Mesenchymal stem cell (in vitro differentiated cells and primary cell): ENCODE measurements at places on chromosomes 7 and 10.
A peak's percentile ranks its signal among the peaks of the same experiment; 100 is the strongest.

- DNase-seq, result no peak
- H3K36me3 ChIP-seq, result no peaks in the 10 kb centered on the region
- no peaks in the 10 kb centered on the region for H3K4me1 ChIP-seq
- no peak overlapping the region for H3K27ac ChIP-seq
- no peaks in the 10 kb centered on the region for H3K27me3 ChIP-seq
- no peak overlapping the region for H3K4me3 ChIP-seq
Observed at GRCh38 chr10:130807721-130808120, 503.8 kb downstream of the TCERG1L start.

DNA sequence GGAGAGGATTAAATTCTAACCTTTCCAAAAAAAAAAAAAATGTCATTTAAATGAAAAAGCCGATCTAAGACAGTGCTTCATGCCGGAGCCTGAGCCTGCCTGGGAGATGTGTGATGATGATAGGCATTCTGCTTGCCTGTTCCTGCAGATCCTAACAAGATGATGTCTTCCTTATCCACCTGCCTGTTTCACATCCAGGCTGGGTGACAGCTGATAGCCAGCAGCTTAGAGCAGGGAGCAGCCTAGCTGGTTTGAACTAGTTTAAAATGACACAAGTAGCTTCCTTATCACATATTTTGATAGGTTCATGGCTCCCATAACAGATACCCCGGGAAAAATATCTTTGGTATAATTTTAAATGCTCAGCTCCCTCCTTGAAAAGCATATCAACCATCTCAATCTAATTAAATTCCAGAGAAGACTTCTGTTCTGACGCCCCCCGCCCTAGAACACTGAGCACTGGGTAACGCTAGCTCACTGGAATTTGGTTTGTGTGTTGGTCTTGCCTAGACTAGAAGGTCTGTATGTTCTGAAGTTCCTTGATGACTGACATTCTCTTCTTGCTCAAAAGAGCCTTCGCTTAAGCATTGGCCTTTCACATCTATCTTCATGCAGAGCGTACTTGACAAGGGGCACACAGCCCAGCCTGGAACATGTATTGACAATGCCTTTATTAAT lies 96.9 kb upstream of the FGFR2 start:
- H3K4me1 ChIP-seq, result no peaks in the 10 kb centered on the region
- no peak overlapping the region for H3K4me3 ChIP-seq
- no peak overlapping the region for H3K27ac ChIP-seq
- no peak for DNase-seq

DNA sequence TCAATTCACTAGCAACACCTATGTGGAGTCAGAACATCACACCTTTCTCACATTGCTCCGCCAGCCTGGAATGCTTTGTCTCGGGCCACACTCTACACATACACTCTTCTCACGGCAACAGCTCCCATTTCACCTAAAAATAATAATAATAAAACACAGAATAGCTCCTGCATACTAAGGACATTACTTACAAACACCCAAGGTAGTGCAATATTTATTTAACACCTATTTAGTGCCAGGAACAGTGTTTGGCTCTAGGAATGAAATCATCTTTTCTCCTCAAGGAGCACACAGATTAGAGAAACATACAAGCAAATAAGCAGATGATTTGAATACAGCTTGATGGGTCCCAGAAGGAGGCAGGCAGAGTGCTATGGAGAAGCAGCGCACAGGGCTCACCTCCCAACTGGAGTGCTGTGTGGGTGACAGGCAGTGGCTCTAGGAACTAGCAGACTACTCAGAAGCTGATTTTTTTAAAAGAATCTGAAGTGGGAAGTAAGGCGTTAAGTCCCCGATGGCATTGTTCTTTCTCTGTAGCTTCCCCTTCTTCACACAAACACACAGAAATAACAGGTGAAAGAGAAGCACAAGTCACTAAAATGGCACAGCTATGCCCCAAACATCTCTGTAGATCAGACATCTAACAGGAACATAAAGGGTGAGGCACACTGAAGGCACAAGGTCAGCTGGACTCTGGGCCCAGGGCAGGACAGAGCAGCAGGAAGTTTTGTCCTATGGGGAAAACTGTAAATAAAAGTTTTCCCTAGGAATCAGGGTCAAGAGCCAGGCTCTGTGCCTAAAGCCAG lies 16.7 kb downstream of the USP6NL start:
- no peak overlapping the region for H3K4me3 ChIP-seq
- DNase-seq, result no peak
- H3K27ac ChIP-seq, result no peak overlapping the region
- H3K36me3 ChIP-seq, result no peaks in the 10 kb centered on the region
- no peaks in the 10 kb centered on the region for H3K27me3 ChIP-seq

- no peak overlapping the region for H3K4me3 ChIP-seq
- H3K4me1 ChIP-seq, result no peaks in the 10 kb centered on the region
- H3K27ac ChIP-seq, result no peak overlapping the region
- no peaks in the 10 kb centered on the region for H3K36me3 ChIP-seq
- DNase-seq, result no peak
Observed at GRCh38 chr10:65684896-65685295, 1240.9 kb upstream of the LRRTM3 start.

DNA sequence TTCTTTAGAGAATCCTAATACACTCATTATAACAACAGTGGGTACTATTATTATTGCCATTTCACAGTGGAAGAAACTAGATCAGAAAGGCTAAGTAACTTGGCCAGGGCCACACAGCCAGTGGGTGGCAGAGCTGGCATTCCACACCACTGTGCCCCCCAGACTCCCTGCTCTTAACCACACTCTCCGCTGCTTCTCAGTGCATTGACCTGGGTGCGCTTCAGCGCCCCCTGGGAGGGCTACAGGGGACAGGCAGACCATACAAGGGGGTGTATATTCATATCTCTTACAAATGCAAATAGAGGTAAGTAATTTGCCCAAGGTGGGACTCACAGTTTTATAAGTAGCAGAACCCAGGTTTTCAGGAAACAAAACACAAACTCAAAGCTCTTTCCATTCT lies 77.0 kb upstream of the NMT2 start:
- H3K27me3 ChIP-seq, result no peaks in the 10 kb centered on the region
- no peaks in the 10 kb centered on the region for H3K36me3 ChIP-seq
- H3K27ac ChIP-seq, result no peak overlapping the region
- peak; percentile 8 for DNase-seq
